Erythroblast (primary cell): ENCODE measurements at places on chromosomes 1 and 21.

GRCh38 chr1:229420765-229421164 is 13.1 kb downstream of the ACTA1 start:
- no peak for DNase-seq

DNA sequence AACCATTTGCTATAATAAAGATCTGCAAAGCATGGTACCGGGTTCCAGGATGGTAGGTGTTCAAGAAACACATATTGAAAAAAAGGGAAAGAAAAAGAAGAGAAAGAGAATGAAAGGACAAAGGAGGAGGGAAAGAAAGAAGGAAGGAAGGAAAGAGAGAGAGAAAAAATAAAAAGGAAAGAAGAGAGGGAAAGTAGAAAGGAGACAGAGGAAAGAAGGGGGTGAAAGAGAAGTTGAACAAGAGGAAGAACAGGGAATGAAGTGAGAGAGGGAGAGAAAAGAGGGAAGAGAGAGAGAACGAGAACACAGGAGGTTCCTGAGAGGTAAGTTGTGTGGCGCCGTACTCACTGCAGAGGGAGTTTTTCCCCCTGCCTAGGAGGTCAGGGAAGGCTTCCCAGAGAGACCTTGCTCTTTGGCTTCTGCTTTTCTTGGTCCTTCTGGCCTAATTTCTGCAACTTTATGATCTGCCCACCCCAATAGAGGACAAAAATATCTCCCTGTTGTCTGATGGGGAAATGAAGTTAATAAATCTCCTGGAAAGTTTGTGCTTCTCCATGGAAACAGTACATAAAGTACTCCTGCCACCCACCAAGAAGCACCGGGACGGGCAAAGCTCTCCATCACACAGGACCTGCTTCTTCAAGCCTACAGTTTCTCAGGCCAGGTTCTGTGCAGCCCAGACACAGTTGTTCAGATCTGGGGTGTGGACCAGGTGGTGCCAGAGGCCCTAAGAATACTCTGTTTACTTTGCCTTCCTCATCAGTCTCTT is 124.8 kb downstream of the ROR1 start:
- no peak for DNase-seq

GRCh38 chr1:211935448-211935970 is 99.8 kb downstream of the INTS7 start:
- no peak for DNase-seq

DNA sequence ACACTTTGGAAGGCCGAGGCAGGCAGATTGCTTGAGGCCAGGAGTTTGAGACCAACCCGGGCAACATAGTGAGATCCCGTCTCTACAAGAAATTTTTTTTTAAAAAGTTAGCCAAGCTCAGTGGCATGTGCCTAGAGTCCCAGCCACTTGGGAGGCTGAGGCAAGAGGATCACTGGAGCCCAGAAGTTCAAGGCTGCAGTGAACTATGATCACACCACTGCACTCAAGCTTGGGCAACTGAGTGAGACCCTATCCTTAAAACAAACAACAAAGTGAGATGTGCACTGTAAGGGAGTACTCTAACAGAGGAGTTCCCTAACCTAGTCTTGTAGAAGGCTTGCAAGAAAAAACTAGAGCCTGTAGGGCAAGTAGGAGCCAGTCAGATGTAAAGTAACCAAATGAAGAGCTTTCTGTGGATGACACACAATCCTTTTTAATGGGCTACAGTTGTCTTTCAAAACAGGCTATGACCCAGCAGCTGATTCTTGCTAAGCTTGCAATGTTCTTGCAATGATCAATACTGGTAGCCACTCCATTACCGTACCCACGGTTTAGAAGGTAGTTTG is 38.0 kb upstream of the SRP9 start:
- no peak for DNase-seq
